ENCODE measurements at places on chromosomes 16 and 17.

- no peak for DNase-seq
Measured at GRCh38 chr17:60510031-60510430, 16.0 kb downstream of the APPBP2 start.

DNA sequence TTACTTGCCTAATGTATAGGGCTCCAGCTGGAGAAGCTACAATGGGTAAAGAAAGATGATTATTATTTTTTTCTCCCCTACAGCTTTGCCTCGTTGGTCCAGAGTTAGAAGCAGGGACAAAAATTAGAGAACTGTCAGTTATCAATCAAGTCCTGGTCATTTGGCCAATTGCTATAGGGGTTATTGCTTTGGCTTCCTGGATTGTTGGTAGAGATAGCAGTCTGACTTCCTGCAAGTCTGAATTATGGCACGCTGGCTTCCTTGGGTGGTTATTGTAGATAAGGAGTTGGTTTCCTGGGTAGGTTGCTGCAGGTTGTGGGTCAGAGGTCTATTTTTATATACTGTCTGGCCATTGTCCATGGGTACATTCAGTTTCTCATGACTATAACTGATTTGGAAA, 84.7 kb upstream of the ELAC2 start:
- no peak for DNase-seq

DNA sequence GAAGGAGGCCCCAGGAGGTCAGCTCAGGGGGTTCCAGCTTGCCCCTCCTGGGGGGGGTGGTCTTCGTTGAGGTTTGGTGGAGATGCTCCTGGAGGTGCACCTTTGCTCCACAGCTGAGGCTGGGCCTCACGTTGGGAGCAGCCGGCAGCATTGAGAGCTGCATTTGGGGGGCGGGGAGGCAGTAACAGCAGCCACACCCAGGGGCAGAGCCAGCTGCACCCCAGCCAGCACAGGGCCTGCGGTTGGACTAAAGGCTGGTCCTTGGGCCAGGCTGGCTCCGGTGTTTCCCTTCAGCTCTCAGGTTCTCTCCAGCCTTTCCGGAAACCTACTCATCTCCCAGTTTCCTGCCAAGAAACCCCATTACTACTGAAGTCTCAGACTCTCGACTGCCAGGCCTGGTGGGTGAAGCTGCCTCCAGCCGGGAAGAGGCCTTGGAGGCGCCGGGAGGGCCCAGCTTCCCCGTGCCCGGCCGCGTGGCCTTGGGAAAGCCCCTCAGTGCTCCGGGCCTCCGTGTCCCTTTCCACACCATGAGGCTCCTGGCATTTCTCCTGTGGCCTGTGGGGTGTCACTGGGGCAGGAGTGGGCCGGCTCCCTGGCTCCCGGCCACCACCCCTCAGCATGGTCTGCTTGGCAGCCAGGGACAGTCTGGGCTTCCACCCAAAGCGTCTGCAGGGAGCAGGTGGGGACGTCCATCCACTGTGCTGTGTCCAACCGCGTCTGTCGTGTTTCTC, 14.0 kb upstream of the BAIAP2 start:
- no peak for DNase-seq

DNA sequence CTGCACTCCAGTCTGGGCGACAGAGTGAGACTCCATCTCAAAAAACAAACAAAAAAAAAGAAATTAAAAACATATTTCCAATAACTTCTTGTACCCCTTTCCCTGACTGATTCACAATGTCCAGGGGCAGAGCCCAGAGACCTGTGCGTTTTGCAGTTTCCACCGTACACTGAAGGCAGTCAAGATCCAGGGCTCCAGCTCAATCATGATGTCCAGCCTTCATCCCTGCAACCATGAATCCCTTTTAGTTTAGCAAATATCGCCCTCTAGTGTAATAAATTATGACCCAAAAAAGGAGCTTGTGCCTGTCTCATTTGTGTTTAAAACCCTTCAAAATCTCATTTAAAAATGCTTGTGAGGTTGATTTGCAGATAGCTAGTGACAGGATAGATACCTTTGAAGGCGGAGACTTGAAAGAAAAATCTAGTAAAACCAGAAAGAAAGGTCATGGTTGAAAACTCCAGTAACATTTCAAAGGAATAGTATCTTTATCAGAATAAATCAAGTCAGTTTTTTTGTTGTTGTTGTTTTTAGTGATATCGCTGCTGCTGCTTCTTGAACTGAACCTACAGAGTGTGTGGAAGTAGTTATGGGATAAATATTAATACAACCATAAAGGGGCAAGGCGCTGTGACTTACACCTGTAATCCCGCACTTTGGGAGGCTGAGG, 3.7 kb upstream of the ERN1 start:
- peak; percentile 62 for DNase-seq

- DNase-seq = no peak
Measured at GRCh38 chr17:77235370-77235941, 94.7 kb downstream of the SEC14L1 start.

DNA sequence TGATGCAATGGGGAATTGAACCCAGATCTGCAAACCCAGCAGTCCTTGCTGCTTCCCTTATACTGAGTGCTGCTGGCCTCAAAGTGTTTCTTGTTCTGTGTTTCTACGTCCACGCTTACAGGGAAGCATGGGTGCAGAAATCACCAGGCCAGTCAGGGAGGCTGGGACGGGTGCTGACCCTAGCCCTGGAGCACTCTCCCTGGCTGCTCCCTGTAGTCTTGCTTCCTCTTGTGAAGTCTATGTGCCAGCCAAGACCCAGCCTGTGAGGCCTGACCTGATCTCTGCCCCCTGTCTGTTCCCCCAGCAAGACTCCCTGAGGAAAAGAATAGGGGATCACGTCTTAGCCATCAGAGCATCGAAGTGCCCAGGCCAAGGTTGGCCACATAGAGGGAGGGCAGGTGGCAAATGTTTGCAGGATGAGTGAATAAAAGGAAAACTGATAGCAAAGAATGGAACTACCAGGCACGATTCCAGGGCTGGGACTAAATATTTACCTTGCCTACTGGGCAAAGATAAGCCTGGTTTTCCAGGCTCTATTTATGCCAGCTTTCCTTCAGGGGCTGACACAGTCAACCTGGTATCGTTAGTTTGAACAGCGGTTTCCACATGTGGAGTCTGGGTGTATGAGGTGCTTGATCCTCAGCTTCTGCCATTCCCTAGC, 41.2 kb upstream of the RHOT1 start:
- no peak for DNase-seq

GRCh38 chr16:27959914-27960313, 103.6 kb downstream of the GSG1L start:
- no peak for DNase-seq

DNA sequence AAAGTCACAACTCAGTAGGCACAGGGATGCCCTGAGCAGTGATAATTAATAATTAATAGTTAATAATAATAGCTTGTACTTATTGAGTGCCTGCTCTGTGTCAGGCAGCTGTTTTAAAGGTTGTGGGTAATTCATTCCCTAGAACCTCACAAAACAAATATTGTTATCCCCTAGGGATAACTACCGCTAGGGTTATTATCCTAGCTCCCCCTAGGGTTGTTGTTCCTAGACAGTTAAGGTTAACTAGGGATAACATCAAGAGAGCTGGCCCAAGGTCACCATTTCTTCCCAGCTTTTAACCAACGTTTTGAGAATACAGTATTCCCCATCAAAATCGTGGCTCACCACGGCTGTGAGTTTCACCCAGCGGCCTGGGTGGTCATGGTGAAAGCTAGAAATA, 180.1 kb downstream of the PRKCB start:
- no peak for DNase-seq
